Eye (tissue), 1 donor: ENCODE measurements at places on chromosomes 7 and 10.

DNA sequence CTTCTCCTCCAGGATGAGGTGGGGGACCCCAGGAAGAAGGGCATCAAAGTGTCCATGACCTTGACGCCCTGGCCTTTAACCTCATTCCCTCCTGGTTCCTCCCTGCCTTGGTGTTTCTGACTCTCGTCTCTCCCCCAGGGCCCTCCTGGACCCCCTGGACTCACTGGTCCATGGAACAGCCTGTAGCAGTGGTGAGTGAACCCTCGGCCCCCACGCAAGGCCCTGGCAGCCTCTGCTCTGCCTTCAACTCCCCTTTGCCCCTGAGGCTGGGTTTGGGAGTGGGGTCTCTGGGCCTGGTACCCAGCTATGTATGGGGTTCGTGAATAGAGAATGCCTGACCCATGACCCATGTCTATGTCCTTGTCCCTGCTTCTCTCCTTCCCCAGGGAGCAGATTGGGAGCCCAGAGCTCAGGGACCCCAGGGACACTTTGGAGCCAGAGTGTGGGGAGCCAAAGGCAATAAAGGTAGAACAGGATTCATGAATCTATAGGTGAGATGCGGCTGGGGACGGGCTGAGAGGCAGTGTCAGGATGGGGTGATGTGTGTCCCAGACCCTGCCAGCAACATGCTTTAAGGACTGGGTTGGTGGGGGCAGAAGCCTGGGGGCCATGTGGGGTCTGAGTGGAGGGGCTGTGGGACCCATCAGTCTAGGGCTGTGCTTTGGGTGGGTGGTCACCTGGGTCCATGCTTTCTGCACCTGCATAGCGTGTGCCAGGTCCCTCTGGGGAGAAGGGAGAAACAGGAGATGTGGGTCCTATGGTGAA is 18.4 kb upstream of the VOPP1 start:
- no peak for DNase-seq

DNA sequence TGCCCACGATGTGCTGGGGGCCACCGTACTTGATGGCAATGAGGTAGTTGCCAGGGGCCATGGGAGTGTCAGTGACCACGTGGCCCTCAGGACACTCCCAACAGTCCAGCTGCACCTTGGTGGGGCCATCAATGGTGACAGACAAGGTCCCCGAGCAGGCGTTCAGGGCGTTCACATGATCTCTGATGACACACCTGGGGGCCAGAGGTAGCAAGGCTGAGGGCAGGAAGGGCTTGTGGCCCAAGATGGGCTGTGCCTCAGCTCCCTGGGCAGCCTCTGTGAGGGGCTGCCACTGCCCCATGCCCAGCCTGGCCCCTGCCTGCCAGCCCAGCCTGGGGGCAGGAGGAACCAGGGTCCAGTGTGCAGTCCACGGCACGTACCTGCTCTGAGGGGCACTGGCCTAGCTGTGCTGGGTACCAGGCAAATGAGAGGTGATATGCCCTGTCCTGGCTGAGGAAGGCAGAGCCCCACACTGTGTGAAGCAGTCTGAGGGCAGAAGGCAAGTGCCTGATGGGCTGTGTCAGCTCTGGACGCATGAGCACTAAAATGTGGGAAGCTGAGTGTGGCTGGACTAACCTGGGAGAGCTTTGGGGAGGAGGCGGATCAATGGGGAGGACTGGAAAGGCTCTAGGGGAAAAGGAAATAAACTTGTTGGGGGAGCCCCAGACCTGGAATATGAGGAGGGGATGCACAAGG is 3.5 kb upstream of the KCP start:
- DNase-seq: no peak

- DNase-seq: no peak
Measured at GRCh38 chr10:102393411-102394078, 2.0 kb upstream of the NFKB2 start.

DNA sequence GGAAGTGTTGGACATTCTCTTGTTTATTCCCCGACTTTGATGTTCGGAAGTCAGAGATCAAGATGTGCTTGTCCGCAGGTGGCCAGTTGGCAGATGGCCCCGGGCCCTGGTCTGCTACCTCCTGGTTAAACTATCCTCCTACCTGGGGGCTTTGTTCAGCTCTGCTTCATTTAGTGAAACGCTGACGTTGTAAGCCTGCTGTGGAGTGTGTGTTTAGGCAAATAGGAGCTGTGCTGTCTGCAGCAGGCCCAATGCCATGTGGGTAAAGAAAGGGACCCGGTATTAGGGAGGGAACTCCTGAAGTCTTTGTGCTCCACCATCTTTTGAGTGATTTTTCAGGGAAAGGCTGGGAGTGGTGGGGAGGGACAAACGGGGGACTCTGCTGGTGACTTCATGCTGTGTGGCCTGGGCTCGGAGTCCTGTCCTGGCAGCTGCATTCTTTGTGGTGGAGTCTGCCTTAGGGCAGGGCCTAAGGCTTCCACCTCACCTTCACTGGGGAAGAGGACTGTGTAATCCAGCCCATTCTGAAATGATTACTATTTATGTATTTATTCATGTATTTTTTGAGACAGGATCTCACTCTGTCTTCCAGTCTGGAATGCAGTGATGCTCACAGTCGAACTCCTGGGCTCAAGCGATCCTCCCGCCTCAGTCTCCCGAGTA is 171.1 kb upstream of the KLF6 start:
- no peak for DNase-seq

- no peak for DNase-seq
Measured at GRCh38 chr7:95190515-95190914, 133.8 kb downstream of the PON1 start.

DNA sequence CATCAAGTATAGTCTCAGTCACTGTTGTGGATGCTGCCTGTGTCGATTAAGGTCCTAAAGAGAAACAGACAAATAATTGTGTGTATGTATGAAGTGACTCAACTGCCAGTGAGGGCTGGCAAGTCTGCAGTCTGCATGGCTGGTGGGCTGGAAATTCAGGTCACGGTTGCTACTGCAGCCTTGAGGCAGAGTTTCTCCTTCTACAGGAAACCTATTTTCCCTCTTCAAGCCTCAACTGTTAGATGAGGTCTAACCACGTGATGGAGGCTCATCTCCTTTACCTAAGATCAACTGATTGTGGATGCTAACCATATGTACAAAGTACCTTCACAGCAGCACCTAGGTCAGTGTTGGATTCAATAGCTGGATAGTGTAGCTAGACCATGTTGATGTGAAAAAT is 29.9 kb downstream of the MBL2 start:
- DNase-seq: no peak

GRCh38 chr10:35336084-35336831 is at the start of gene CCNY:
Gene CCNY, plus strand, starts transcription at chr10:35336509. Its CDS starts 545 bp downstream, at chr10:35337054.
- peak; percentile 87 for DNase-seq

GRCh38 chr10:58651040-58651439 is 138.4 kb downstream of the BICC1 start:
- peak; percentile 27 for DNase-seq

DNA sequence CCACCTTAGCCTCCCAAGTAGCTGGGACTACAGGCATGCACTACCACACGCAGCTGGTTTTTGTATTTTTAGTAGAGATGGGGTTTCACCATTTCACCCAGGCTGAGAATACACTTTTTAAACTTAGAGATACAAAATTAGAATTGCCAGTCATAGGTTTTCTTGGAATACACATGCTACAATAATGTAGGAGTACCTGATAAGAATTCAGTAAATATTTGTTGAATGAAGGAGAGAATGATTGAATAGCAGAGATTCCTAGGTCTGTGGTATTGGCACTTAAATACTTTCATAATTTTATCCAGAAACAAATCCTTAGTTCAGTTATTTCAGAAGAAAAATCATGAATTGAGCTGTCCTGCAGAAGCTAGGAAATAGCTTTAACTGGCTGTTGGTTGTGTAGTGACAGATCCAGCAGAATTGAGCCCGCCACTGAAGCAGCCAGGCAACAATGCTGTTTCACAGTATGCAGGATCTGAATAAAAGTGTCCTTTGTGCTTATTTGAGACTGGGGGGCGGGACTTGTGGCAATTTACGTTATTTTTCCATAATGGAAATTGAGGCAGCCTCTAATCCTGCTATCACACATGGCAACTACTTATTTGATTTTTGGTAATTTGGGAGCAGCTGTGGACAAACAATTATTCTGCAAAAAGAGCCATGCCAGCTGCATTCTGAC is 31.5 kb downstream of the NRF1 start:
- DNase-seq: no peak

GRCh38 chr7:95088536-95089215 is 181.3 kb downstream of the PPP1R9A start:
- DNase-seq: no peak

DNA sequence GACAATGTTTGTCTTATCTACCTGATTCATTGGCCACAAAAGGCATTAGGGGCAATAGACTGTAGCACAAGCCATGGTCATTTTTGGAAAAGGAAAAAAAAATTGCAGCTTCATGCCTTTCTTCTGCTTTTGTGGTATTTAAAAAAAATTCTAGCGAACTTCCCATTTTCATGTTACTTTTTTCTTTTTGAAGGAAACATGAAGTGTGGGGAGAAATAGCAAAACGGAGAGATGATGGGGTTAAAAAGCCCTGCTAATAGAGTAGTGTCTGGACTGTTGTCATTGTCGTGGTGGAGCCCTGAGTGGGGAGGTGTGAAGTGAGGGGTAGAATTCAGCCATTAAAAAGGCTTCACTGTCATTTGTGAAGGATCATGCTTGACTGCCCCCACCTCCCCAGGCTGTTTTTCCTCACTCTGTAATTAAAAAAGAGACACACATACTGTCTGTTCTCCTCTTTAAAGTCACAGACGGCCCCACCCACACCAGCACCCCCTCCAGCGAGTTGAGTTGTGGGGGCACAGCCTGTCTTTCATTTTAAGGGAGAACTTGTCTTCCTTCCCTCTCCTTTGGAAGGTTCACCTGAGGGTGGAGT is 272.4 kb downstream of the CREB5 start:
- no peak for DNase-seq

- DNase-seq: no peak
Measured at GRCh38 chr7:3238525-3239210, 62.4 kb upstream of the SDK1 start.
